Thoracic aorta (tissue), 2 donors: ENCODE measurements at places on chromosomes 3 and 15. TPM values are rescaled to one million over a fixed set of nuclear protein-coding genes. Genes with fewer than 3 reads are reported as not detected.

DNA sequence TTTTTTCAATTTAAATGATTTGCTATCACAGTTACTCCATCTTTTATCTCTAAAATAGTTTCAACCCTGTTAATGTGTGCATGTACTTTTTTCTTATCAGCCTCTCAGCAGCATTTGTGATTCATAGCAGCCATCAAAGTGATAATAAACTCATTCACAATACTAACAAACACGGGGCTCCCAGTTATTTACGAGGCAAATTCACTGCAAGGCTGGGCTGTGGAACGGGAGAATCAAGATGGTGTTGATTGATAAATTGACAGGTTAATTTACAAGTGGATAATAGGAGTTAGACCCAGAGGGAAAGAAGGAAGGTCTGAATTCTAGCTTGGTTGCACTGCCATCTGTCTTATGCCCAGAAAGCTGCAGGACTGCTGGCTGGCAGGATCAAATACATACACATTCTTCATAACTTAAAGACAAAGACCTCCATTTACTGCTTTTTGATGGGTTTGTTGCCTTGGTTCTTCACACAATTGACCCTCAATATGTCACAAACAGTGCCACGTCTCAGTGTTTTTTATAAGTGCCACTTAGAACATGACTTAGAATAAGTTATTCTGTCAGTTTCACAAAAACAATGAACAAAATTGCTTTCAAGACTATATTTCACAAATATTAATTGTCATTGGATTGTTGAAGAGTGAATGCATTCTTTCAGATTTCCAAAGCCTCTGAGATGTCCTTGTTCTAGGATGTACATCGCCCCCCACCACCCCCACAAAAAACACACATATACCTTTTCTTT, 562.8 kb downstream of the NR2F2 start:
- DNase-seq: no peak

- DNase-seq: no peak
Measured at GRCh38 chr3:176075491-176075890, 1121.8 kb downstream of the TBL1XR1 start.

- DNase-seq: no peak
Measured at GRCh38 chr3:127304121-127304744, 16.4 kb upstream of the PRR20G start.

GRCh38 chr15:91289324-91289723, 189.3 kb downstream of the SV2B start:
- no peak for DNase-seq

GRCh38 chr15:40558952-40559742, 5.7 kb downstream of the CCDC32 start:
- no peak for DNase-seq

GRCh38 chr3:134357261-134357913, 16.9 kb downstream of the AMOTL2 start:
- no peak for DNase-seq

DNA sequence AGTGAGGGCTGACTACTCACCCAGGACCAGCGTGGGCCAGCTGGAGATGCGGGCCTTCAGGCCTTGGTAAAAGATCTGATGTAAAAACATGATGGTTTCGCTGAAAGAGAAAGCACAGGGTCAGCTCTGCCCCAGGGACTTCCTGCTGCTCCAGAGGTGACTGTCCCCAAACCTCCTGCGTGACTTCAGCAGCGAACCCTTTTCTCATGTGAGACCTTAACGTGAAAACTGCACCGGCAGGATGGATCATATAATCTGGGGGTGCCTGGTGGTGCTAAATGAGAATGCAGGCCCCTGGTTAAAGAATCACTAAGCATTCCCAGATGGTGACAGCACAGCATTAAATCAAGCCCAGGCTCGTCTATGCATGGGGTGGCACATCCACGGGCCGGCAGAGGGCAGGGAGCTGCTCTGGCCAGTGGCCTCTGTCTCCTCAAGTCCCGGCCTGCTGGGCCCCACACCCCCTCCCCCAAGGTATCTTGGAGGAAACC, 55.4 kb downstream of the RASGRF1 start:
- DNase-seq: no peak

DNA sequence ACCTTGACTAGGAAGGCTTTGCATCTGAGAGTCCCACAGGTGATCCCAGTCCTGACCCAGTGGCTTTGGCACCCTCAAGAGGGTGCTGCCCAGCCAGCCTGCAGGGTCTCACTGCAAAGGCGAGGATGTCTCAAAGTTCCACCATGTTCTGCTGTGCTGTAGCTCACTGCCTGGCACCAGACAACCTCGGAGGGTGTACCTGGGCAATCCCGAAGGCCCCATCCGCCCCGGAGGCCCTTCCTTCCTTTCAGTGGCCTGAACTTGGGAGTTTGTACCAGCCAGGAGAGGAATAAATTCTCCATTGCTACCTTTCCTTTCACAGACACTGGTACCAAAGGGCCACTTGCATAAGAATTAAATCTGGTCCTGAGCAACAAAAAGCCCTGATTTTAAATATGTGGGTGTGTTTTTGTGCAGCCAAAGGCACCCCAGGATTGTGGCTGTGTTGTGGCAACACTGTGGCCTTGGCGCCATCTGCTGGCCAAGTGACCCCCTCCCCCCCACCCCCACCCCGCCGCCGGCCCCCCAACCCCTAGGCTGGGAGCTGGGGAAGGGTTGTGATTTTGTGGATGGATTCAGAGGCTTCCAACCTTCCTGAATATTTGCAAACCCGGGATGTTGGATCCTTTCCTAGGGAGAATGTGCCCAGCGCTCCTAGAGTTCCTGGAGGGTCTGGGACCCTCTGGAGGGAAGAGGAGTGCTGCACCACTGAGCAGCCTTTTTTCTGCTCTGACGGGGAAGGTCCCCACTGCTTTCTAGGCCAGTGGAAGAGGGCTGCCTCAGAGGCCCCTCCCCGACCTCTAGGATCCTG, 9.7 kb upstream of the PTPN23 start:
- DNase-seq: no peak

GRCh38 chr3:135891121-135891520, 74.4 kb upstream of the PPP2R3A start:
- DNase-seq: no peak

GRCh38 chr3:134365766-134366065, 8.5 kb downstream of the AMOTL2 start:
- DNase-seq: no peak

DNA sequence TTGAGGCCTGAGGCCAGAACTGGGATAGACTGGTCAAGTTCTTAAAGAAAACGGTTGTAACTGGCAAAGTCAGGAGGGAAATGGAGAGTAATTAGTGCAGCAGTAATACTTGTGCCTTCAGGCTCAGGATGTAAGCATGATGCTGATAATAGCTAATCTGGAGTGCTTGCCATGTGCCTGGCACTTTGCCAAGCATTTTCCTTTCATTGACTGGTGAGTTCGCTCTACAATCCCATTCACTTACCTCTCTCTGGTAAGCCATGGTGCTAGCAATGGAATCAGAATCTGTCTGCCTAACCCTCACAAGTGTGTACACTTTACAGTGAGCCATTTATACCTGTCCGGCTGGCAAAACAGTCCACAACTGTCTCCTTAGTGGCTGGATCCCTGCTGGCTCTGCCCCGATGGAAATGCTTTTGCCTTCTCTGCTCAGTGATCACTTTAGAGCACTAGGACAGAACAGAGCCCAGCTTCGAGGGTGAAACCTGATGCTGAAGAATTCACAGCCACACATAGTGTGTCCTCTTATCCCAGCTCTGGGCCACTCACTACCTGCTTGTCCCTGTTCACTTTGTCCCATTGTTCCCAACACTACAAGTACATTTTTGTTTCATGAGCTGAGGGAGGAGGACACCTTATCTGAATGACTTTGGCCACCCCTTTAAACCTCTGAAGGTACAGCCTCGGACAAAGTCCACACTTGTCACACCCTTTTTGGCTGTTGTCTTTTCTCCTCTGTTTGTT, 10.3 kb downstream of the CHP1 start:
- no peak for DNase-seq

GRCh38 chr3:172705170-172705569, 5.7 kb downstream of the NCEH1 start:
- no peak for DNase-seq

- no peak for DNase-seq
Measured at GRCh38 chr3:195260280-195260905, 10.6 kb downstream of the XXYLT1 start.

GRCh38 chr3:132912416-132912753, 125.8 kb upstream of the TMEM108 start:
- DNase-seq: no peak

GRCh38 chr15:39429898-39430357, 151.0 kb upstream of the THBS1 start:
- DNase-seq: no peak

Gene SAMMSON
- total RNA-seq: 3.4 TPM

Gene DLL4
- total RNA-seq: 6.2 TPM

Gene UPK1B
- total RNA-seq: 1.8 TPM

Gene ACKR4
- total RNA-seq: 13.5 TPM

Gene ENTPD3
- total RNA-seq: 3.0 TPM

Gene WNT5A
- total RNA-seq: 5.4 TPM
